A549 treated with RU486 at 1 μM for 4 hours (cell line): ENCODE measurements at places on chromosomes 3 and 15. TPM values are rescaled to one million over a fixed set of nuclear protein-coding genes. Genes with fewer than 3 reads are reported as not detected.

Gene TRIM42
- total RNA-seq: not detected in 5 replicates

Gene LINS1
- total RNA-seq: 7.1 to 13.1 TPM (median 10.7 TPM) in 5 replicates

Gene BBS4
- total RNA-seq: 15.6 to 20.4 TPM (median 19.4 TPM) in 5 replicates

Gene CDHR4
- 0.11 to 0.29 TPM (median 0.24 TPM) in 4 of 5 replicates, not detected in the other for total RNA-seq

Gene KBTBD13
- total RNA-seq: not detected in 5 replicates

Gene GRAMD2A
- not detected in 5 replicates for total RNA-seq

Gene MAGI1
- total RNA-seq: 3.2 to 4.2 TPM (median 4.1 TPM) in 5 replicates

Gene CORO2B
- 2.8 to 4.4 TPM (median 3.6 TPM) in 5 replicates for total RNA-seq

Gene CCNL1
- 35.5 to 40.8 TPM (median 38.6 TPM) in 5 replicates for total RNA-seq

Gene CCDC33
- total RNA-seq: 5.2 to 7.0 TPM (median 6.0 TPM) in 5 replicates

Gene SENP7
- 0.49 to 2.4 TPM (median 2.0 TPM) in 5 replicates for total RNA-seq
